ENCODE measurements at places on chromosomes 7 and 10.

GRCh38 chr7:45086331-45087065, 2.3 kb downstream of the NACAD start:
- DNase-seq: no peak

DNA sequence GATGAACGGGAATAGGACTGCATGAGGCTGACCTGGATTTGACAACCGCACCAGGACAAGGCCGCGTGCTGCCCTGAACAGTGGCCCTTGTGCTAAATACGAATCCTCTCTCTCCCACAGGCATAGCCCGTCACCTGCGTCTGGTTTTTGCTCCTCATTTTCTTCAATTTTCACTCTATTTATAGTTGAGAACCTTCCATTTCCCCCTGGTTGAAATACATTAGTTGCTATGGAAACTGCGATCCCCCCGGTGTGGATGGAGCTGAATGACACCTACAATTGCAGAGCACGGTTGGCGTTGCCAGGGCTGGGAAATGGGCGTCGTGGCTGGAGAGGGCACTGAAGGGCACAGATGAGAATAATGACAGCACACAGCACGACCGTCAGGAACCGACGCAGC, 158.6 kb upstream of the PITRM1 start:
- no peak for DNase-seq

DNA sequence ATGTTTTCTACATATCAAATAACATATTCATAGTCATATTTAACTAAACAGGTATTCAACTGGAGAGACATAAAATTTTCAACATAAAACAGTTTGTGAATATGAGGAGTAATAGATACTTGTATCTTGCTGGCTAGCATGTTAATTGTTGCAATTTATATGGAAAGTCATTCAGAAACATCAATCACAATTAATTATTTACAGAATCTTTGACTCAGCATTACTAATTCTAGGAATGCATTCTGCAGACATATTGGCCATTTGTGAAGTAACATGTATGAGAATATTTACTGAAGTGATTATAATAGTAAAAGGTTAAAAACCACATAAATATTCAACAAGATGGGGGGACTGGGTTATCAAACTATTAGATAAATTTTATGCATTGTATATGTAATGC, 203.7 kb downstream of the TSPAN12 start:
- no peak for DNase-seq

GRCh38 chr7:82081644-82082224, 311.9 kb upstream of the HGF start:
- DNase-seq: no peak

DNA sequence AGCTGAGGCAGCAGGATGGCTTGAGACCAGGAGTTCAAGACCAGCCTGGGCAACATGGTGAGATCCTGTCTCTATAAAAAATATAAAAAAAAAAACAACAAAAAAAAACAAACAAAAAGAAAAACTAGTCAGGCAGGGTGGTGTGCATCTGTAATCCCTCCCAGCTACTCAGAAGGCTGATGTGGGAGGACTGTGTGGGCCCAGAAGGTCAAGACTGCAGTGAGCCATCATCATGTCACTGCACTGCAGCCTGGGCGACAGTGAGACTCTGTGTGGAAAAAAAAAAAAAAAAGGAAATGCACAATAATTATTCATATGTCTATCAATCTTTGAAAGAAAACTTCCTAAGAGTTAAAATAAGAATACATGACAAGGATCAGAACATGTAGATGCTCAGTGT, 178.3 kb downstream of the SEM1 start:
- DNase-seq: no peak

GRCh38 chr10:49296382-49296781, 2.6 kb upstream of the C10orf71 start:
- DNase-seq: no peak

- DNase-seq: peak; percentile 66
Measured at GRCh38 chr7:24381894-24382505, 98.0 kb downstream of the NPY start.

DNA sequence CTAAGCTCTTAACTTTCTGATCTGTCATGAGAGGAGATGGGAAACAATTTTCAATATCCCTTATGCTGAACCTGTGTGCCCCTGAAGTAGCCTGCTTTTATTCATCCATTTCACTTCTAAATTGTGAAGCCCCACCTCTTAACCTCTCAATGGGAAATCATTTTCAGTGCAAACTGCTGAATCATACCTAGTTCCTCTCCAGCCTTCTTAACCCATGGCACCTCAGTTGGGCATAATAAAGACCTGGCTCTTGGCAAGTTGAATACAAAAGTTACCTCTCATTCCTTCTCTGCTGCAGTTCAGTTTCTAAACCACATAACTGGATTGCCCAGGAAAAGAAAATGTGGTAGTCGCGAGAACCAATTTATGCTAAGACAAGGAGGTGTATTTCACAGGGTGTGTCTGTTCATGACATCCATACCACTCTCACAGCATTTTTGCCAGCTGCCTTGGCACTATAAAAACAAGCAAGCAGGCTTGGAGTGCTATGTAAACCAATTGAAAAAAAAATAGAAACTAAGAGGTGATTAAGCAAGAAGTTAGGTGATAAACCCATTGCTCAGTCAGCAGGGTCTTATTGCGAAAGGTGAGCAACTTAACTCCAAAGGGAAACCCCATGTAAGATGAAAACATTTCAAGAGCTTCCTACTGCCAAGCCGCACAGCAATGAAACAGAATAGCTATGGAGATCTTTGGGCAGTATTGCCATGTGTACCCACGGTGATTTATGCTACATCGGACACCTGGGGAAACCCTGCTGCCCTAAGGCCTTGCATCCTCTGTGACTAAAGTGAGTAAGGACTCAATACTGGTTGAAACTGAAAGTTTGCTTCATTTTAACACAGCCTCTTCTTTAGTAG, 57.0 kb upstream of the DKK1 start:
- DNase-seq: no peak

- DNase-seq: no peak
Measured at GRCh38 chr10:123241391-123242141, 87.4 kb downstream of the BUB3 start.

- no peak for DNase-seq
Measured at GRCh38 chr7:1859266-1860035, 189.4 kb downstream of the ELFN1 start.

DNA sequence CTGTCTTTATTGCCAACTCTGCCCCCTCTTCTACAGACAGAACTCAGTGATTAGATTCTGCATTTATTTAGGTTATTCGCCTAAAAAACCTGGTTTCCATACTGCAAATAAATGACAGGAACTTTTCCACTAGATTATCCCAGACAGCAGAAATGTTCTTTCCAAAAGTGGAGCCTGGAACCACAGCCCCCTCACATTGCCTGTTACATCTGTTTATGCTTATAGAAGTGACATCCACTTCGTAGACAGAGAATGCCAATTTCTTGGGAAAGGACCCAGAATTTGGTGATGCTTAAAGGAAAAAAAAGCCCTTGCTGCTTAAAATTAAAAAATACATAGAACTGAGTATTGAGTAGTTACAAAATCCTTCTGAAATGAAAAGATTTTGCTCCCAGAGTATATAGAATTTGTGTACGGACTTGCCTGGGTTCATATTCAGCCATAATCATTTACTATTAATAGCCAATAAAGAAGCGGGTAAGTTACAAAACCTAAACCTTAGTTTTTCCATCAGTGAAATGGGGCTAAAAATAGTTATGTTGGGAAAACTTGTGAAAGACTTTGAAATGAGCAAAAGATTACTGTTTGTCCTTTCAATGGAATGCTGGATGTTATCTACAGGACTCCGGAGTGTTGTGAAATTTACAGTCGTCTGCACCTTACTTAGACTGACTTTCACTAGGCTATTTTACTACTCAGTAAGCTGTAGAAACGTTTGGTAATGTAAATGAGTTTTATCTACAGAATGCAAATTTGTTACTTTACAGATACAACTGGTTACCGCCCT, 1.1 kb upstream of the PPP1R9A start:
- no peak for DNase-seq

- no peak for DNase-seq
Measured at GRCh38 chr7:5363729-5364128, 59.9 kb downstream of the TNRC18 start.

DNA sequence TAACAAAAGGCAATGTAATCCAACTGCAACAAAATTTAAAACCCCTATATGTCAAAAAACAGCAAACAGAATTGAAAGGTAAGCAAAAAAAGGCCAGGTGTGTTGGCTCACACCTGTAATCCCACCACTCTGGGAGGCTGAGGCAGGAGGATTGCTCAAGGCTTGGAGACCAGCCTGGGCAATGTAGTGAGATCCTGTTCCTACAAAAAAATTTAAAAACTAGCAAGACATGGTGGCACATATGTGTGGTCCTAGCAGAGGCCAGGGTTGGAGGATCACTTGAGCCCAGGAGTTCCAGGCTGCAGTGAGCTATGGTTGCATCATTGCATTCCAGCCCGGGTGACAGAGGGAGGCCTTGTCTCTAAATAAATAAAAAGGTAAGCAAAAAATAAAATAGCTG, 212.1 kb upstream of the KLF14 start:
- DNase-seq: no peak

- no peak for DNase-seq
Measured at GRCh38 chr10:28840971-28841370, 163.7 kb downstream of the BAMBI start.

GRCh38 chr10:48608976-48609375, 4.1 kb upstream of the ARHGAP22 start:
- no peak for DNase-seq

DNA sequence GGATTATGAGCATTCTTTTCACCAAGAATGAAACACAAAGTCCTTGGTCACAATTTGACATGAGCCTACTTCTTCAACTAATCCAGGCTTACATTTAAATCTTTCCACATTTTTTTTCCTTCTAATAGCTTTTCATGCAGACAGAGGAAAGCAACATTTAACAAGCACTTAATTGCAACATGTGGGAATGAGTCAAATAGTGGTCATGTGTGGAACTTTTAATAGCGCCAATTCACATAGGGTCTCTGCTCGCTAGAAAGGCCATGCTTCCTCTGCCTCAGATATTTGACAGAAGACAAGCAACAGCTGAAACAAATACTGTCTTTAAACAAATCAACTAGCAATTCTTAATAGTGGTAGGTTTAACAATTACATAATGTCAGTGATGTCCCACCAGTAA, 285.9 kb upstream of the ETV1 start:
- DNase-seq: no peak

- DNase-seq: no peak
Measured at GRCh38 chr10:130394832-130395231, 258.6 kb downstream of the GLRX3 start.

- no peak for DNase-seq
Measured at GRCh38 chr10:131174211-131174565, 137.3 kb downstream of the TCERG1L start.

DNA sequence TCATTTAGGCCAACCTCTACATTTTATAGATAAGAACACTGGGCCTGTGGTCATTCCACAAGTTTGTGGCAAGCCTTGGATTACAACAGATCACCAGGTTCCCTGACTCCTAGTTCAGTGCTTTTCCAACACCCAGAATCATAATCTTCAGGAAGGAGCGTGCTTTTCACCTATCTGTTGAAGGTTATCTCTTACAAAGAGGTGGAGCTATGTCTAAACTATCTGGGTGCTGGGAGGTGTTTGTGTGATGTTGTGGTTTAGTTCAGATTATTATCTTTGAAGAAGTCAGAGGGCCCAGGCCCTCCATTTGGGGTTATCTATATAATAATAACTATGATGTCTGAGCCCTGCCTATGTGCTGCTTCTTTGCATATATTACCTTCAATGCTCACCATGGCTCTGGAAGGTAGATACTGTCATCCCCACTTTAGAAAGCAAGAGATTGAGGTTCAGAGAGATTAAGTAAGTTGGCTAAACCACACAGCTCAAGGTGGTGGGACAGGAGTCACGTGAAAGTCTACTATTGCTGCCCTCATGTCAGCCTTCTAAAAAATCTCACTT, 24.0 kb downstream of the IL2RA start:
- DNase-seq: no peak

DNA sequence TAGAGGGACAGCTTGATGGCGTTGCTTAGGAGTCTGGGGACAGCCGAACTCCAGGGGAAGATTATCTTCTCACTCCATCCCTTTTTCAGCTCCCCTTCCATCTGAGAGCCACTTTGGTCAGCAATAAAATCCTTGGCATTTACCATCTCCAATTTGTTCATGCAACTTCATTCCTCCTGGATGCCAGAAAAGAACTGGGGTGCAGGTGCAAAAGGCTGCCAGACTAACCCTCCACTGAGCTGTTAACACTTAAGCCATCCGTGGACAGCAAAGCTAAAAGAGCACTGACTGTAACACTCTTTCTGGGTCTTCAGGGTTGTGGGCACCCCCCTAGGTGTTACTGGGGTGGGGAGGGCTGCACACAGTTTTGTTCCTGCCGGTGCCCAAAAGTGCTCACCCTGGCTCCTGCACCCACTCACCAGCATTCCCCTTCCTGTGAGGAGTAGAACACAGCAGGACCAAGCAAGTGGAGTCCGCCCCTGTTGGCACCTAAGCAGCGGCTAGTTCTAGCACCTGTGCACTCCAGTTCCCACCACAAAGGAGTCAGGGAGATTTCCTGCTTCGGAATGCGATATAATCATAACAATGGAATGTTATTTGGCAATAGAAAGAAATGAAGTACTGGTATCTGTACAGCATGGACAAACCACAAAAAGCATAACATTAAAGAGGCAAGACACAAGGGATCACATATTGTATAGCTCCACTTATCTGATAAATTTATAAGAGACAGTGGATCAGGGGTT, 95.1 kb downstream of the NPY start:
- no peak for DNase-seq

DNA sequence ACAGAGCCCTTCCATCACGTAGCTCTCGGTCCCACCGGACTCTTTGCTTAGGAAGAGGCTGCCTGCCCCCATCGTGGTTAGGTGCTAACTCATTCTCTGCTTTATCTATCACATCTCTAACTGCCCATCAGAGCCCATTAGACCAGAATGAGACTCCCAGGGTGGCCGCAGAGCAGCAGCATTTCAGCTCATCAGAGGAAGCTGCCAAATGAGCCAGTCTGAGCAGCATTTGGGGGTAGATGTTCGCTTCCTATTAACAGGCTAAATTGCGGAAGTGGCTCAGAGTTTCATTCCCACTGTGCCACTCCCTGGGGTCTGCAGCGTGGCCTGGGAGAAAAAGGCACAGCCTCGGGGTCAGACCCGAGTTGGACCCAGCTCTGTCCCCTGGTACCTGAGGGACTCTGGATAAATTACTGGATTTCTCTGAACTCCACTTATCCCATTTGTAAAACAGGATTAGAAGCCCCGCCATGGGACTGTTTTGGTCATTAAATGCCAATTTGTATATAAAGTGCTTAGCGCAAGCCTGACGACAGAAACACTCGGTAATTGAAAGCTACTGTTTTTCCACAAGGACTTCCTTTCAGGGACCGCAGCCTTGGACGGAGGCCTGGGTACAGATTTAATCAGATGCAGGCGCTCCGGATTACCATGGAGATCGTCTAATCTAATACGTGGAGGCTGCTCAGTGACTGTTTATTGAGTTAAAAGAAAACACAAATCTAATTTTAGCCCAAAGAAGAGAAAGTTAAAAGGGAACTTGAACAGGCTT, 73.8 kb upstream of the PRLHR start:
- DNase-seq: peak; percentile 98
